ENCODE measurements at places on chromosomes 1 and 21.

DNA sequence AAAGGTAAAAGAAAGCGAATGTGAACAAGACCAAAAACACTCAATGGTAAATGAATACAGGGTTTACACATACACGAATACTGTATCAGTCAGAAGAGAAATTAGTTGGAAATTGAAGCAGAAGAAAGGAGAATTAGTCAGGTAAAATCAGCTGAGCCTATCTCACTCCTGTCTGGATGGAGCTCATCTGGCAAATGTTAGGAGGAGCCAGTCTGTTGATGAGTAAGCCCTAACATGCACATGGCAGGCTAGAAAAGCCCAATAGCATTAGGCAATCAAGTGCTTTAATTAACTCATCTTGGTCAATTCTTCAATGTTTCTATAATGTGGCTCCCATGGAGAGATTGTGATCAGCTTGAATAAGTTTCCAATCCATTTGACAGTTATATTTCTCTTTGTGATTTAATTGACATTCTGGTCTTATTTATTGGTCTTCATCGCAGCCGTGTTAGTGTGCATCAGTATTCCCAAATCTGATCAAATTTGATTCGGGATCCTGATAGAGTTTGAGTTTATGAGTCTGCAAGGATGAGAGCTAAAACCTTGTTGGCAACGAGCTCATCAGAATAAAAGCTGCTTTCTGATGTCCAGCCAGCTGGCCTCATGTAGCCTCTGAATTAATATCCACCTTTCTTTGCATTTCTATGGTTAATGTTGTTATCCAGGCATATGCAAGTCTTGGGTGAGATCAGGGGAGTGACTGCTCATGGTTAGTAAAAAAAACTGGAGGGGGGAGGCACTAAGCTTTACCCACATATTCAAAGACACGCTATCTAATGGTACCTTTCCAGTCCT lies 22.1 kb upstream of the KCNA10 start:
- no peak for DNase-seq

DNA sequence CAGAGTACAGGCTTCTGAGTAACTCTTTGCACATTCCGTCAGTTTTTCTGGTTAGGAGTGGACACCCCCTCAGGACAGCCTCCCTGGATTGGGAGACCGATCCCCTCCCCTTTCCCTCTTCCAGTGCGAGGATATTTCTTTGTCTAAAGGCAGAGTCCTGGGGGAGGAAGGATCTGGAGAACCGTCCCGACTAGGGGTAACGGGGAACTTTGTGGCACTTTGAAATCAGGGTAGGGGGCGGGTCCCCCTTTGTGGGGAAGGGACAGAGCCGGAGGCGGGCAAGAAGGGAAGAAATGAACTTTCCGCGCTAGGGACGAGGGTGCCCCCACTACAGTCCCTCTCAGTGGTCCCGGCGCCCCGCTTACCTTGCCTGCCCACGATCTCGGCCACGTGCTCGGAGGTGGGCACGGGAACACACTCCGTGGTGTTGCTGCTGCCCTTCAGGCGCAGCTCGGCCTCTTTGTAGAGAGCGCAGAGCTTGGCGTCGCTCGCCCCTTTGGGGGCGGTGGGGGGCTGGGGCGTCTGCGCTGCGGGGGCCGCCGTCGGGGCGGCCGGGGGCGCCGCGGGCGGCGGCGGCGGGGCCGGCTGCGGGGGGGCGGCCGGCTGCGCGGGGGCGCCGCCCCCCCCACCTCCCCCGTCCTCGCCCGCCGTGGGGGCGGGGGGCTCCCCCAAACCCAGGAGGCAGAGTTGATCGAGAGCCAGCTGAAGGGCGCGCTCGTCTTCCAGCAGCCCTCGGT lies 917 bp downstream of the MEX3A start:
- DNase-seq = no peak

- no peak for DNase-seq
Observed at GRCh38 chr1:214476986-214477870, 74.2 kb downstream of the PTPN14 start.

DNA sequence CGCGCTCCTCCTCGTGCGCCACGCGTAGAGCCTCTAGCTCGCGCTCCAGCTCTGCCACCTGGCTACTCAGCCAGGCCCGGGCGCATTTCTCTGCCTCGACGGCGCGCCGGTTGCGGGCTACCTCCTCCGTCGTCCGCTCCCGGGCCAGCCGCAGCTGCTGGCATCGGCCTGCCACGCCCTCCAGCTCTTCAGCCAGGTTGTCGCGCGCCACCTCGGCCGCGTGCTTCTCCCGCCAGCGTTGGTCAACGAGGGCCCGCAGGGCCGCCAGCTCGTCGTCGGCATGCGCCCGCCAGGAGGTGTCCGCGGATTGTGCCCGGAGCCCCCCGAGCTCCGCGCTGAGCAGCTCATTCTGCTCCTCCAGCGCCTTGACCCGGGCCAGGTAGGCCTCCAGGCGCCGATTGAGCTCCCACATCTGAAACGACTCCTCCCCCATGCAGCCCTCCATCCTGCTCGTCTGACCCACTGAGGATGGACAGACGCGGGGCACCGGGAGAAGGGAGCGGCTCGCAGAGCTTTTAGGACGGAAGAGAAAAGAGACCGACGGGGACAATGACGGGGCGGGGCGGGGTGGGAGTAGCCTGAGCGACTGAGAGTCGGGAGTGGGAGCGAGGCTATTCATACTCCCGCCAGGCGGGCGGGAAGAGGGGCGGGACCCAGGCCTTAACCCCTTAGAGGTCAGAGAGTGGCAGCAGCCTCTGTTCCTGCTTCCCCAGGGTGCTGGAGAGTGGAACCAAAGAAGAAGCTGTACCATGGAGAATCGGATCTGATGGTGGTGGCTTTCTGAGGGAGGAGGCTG lies at the start of gene NES:
Gene NES, minus strand, starts transcription at position 588 of the 796 bp plus-strand sequence. Its CDS starts 143 bp downstream, at position 445.
- no peak for DNase-seq

DNA sequence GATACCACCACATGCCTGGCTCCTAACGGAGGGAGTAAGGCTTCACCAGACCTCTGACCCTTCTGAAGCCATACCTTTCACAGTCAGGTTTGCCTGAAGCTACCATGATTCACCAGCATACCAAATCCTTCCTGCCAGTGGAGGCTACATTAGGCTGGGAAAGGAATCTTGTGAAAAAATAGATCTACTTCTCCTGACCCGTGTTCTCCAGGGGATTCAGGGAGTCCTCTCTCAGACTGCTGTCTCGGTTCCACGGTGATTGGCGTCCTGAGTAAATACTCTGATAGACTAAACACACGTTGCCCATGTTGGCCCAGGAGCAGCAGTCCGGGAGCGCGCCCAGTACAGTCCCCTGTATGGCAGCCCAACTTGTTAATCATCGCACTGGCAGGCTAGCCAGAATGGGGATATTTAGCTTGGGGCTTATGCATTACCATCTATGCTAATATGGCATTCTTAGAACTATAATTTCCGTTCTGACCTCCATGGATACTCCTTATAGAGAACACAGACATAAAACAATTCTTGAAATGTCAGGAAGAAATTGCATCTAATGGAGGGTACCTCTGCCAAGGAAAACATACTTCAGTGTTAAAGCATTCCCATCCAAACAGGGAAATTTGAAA lies 173.2 kb downstream of the ROR1 start:
- DNase-seq = no peak

- DNase-seq = no peak
Observed at GRCh38 chr1:30607723-30608122, 115.7 kb downstream of the MATN1 start.

DNA sequence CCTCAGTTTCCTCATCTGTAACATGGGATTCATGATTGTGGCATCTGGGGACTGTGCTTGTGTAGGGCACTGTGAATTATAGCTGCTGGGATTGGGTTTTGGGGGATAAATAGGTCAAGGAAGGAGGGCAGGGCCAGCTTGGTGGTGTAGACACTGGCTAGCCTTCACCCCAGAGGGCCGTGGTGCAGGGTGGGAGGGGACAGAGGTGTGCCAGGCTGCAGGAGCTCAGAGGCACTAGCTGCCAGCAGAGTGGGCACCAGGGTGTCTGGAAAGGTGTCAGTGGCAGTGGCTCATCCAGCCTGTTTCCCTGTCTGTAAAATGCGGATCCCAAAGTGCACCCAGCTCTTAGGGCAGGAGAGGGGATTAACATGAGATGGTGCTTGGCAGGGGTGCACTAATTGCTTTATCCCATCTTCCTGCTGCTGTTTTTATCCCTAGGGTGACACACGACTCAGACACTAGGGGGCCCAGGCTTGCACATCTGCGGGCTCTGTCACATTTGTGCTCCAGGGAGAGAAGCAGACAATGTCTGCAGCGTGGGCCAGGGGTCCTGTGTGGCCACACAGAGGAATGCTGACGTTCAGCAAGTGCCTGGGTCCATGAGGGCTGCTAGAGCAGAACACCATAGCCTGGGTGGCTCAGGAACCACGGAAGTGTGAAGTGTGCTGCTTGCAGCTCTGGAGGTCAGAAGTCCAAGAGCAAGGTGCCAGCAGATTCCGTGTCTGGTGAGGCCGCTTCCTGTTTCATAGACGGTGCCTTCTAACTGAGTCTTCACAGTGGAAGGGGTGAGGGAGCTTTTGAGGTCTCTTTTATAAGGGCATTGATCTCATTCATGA lies 19.3 kb downstream of the OBSCN start:
- DNase-seq = no peak

DNA sequence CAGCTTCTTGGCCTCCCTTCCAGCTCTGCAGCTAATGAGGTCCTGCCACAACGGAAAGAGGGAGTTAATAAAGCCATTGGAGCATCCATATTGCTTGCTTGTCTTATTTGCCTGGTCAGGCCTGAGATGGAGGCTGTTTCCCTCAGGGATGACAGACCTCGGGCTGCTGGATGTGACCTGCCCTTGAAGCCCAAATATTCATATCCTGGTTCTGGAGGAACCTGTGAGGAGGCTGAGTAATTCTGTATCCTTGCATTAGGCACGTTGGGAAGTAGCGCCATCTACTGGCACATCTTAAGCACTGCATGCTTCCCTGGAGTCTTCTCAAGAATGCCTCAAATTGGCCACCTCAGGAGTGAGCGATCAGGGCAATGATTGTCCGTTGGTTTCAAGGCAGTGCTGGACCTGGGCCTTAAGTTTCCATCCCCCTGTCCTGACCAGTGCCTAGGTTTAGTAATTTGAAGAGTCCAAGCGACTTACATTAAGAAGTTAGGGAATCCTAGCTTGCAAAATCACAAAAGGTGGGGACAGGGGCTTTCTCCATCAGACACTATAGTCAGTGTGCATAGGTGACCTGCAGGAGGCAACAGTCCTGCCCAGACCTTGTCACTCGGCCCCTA lies 13.8 kb upstream of the NASP start:
- peak; percentile 44 for DNase-seq

GRCh38 chr1:43864111-43865045 lies 69.2 kb upstream of the ARTN start:
- no peak for DNase-seq

- no peak for DNase-seq
Observed at GRCh38 chr1:205062895-205063294, 19.9 kb downstream of the CNTN2 start.

DNA sequence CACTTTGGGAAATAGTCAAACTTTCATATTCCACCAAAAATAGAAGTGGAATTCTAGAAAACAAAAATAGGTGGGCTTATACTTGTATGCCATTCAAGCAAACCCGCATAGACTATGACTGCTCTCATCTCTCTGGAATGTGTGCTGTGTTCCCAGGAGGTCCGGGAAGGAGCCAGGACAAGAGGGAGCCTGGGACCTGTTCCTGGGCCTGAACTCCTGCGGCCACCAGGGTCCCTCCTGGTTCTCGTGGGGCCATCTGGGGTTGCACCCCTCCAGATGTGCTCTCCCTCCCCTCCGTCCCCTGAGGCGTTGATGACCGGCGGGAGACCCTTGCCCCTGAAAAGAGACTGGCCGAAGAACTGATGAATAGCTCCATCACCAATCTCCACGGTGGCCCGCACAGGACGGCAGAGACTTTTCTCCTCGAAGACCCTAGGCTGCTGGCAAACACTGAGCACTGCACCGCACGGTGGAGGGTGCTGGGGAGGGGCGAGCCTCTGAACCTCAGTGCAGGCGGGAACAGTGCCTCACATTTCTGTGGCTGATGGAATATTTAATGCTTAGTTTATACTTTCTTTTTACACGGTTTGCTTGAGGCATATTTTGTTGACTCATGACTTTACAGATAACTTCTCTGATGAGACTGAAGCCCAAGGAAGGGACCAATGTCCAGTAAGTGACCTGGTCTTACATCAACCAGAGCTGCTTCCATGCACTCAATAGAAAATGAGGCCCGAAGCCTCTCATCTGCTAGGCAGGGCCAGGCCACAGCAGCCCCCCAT lies 9.6 kb upstream of the ADARB1 start:
- DNase-seq = no peak

DNA sequence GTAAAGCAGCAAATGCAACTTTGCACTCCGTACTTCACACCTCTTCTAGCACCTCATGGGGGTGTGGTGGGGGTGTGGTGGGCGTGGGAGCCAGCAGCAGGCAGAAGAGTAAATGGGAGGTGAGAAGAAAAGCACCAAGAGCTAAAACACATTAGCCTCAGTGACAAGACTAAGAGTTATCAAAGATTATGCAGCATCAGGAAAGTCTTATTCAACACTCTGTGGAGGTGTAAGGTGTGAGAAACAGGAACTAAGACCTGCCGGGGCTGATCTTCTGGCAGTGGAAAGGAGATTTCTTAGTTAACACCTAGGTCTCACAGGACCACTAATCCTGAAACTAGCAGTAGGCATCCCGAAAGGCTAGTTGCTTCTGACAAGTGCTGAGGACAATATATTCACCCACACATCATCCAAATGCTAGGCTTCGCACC lies 9.9 kb downstream of the TGFBR3 start:
- peak; percentile 38 for DNase-seq

DNA sequence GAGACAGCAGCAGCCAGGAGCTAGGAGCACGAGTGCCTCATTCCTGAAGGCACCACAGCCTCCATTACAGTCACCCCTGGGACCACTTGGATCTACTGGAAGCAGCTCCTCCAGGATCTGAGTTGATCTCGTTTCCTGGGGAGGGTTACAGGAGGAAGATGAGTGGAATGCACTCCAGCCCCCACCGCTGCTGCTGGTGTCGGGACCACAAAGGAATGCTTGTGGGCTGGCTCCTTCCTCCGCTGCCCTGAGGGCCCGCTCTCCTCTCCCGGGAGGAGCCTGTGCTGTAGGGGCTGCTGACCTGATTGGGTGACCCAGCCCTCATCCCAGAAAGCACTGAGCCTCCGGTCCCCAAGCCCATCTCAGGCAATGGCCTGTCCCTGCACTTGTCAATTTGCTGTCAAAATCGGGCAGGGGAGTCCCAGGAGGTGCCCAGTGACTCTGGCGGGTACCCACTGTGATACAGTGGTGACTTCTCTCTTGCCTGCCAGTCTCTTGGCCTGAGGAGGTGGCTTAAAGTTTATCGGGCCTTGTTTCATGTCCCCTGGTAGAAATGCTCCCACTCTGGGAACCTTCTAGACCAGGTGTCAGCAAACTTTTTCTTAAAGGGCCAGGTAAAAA lies 23.1 kb downstream of the IL10RB start:
- no peak for DNase-seq
